T-helper 17 cell (primary cell): ENCODE measurements at places on chromosomes 2 and 18.

GRCh38 chr2:228615496-228615895 lies 434.0 kb upstream of the SPHKAP start:
- no peak for DNase-seq

DNA sequence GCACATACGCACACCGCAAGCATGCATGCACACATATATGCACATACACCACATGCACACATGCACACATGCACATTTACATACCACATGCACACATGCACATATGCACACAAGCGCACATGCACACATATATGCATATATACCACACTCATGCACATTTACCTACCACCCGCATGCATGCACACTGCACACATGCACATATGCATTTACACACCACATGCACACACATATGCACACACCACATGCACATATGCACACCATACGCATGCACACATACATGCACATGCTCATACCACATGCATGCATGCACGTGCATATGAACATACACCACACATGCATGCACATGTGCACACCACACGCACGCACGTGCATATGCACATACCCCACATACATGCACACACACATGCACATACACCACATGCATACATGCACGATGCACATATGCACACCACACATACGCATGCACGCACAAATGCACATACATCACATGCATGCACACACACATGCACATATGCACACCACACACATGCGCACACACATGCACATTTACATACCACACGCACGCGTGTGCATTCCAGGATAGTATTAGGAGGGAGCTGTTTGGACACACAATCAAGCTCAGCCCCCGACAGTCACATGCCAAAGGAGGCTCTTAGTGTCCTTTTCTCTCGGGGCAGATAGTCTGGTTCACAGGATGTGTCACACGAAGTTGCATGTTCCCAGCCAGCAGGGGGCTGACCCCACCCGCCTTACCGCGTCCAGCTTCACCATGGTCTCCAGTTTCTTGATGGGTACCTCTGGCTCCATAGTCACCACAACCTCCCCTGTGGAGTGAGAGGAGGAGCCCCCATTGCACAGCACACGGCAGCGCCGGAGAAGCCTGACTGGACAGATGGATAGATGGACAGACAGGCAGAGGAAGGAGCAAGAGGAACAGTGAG lies 5.9 kb downstream of the OTOF start:
- no peak for DNase-seq

GRCh38 chr2:99867770-99868169 lies 274.6 kb downstream of the AFF3 start:
- DNase-seq: no peak

DNA sequence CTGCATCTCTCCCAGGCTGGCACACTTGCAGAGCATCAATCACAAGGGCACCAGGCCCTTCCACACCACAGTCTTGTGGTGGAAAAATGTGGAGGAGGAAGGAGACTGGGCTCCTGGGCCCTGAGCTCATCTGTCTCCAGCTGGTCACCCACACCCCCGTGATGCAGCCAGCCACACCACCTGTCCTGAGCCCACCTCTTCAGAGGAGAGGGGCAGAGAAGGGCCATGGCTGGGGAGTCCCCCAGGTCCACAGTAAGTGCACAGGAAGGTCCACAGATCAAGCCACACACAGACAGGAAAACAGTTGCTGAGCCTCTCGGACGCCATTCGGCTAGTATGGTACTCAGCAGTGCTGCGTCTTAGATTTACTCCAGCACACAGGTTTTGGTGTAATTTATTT lies 203.5 kb upstream of the SALL3 start:
- DNase-seq: no peak

GRCh38 chr2:136115183-136115761 lies 2.7 kb downstream of the CXCR4 start:
- DNase-seq: no peak
